CD4-positive, alpha-beta T cell treated with Interferon alpha-2 for 1 hour (primary cell): ENCODE measurements at places on chromosomes 13 and 19.

- DNase-seq = no peak
These were observed 2.8 kb upstream of the IFNL1 start for GRCh38 chr19:39293394-39293793.

- DNase-seq = no peak
These were observed 7.0 kb upstream of the CACTIN start for GRCh38 chr19:3633559-3633988.

GRCh38 chr19:51417810-51418157 is 342 bp upstream of the SIGLEC10 start:
- DNase-seq = no peak

- no peak for DNase-seq
These were observed 22.7 kb upstream of the LRCH1 start for GRCh38 chr13:46530084-46530935.
